ENCODE measurements at places on chromosomes 3 and 15.
A peak's percentile ranks its signal among the peaks of the same experiment; 100 is the strongest.

DNA sequence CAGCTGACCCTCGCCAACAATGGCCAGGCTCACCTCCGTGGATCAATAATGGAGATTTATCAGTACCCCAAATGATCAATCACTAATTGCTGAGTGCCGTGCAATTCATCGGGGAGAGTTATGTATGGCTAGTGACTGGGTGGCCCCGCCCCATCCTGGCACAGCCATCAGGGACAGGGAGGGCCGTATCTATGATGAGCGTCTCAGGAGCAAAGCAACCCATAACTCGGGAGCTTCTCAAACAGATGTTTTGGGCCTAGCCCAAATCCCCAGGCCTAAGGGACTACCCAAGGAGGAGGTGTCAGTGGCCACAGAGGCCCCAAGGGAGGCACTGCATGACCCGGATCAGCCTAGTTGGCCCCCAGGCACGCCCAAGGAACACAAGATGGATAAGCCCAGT, 180.0 kb upstream of the LINGO1 start:
- DNase-seq: no peak

DNA sequence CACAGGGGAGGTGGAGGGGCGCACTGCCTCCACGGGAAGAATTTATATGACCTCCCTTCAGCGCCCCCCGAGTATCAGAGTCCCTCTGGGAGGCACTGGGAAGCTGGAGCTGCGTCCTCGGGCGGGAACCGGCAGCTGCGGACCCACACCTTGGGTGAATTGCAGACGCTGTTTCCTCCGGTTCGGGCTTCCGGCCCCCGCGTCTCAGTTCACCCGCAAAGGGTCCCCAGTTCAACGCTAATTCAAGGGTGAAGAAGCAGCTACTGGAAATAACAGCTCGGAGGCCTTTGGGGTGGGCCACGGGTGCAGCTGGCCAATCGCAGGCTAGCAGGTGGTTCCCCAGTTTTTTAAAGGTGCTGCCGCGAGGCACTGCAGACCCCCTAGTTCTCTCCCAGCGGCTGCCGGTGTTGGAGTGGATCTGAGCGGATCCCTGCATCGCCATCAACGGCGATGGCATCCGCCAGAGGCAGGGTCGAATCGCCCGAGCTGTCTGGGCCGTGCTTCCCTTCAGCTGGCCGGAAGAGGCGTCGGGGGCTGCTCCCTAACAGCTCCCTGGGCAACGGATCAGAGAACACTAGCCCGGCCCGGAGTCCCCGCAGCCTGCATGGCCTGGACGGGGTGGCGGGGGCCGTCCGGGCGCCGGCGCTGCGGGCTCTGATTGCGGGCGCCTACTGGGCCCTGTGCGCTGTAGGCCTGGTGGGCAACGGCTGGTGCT, 19.4 kb upstream of the ADAMTS7 start:
- DNase-seq: no peak

- DNase-seq: peak; percentile 15
Observed at GRCh38 chr3:8509961-8510360, 8.3 kb downstream of the LMCD1 start.

- no peak for DNase-seq
Observed at GRCh38 chr3:29761517-29761916, 480.6 kb downstream of the RBMS3 start.

GRCh38 chr15:27806396-27806795, 292.7 kb downstream of the OCA2 start:
- no peak for DNase-seq

GRCh38 chr3:169629895-169630294, 33.6 kb downstream of the MECOM start:
- no peak for DNase-seq

- no peak for DNase-seq
Observed at GRCh38 chr15:73442968-73443367, at the start of gene REC114. Gene REC114 (plus strand): TSS chr15:73443164. CDS start chr15:73443186, 22 bp downstream.

- no peak for DNase-seq
Observed at GRCh38 chr15:44706401-44706800, 4.7 kb downstream of the PATL2 start.

- no peak for DNase-seq
Observed at GRCh38 chr3:184011937-184012889, 5.5 kb downstream of the ABCC5 start.

DNA sequence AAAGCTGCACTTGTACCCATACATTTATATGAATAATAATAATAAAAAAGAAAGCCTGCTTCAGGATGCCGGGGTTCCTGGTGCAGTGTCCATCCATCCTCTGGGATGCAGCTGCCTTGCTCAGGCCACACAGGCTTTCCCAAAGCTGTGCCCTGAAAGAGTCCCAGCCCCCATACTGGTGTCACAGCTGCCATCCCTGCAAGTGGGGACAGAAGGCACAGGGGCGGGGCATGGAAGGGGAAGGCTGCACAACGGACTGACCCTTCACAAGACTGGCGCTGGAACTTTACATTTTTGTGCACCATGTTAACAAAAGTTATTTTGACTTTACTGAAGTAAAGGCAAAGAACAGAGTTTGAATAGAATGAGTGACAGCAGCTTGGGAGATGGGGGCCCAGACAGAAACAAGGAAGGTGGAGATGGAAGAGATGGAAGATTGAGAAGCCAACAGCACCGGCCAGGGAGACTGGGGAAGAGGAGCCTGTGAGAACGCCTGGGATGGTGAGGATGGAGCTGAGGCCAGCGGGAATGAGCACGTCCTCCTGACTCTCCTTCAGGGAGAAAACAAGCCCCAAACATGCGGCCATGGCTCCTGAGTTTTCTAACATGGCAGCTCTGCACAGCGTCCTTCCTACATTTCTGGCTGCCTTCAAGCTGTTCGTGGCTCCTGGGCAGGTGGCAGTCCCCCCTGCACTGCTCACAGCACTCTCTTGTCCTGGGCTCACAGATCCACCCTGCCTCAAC, 73.1 kb downstream of the ABTB1 start:
- no peak for DNase-seq

GRCh38 chr15:74964794-74965193, 8.2 kb upstream of the RPP25 start:
- DNase-seq: peak; percentile 67

DNA sequence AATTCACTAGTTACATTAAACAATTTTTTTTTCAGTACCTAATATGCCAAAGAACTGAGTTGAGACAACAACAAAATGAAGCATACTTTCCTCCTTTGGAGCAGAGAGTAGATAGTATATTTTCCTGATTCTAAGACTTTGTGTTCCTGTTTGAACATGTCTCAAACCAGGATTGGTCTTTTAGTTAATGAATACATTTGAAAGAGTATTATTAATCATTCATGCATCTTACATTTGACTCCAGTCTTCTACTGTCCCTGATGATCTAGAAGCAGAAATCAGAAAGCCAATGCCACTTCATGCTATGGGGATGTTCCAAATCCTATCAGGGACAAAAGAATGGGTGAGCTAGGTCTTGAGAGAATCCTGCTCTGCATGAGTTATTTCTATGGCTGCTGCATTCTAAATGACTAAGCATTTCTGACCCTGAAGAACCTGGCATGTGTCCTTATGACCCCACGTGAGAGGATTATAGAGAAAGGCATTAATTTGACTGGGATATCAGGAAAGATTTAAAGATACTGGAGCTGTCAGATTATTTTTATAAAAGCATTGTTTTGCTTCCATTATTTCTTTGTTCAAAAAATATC, 32.9 kb upstream of the MBNL1 start:
- DNase-seq: peak; percentile 15

DNA sequence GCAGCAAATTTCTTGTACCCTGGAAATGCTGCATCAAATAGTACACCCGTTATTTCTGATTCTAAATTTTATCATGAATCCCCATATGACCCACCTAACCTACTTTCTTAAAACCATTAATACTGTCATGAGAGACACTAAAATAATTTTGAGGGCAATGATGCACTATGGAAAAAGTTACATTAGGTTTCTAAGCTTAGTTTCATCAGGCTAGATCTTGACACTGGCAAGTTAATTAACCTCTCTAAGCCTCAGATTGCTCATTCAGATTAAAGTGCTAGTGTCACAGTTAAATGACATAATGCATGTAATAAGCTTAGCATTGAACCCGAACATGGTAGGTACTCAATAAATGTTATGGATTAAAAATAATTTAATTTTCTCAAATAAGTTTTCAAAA, 8.2 kb downstream of the GOLIM4 start:
- DNase-seq: no peak

- DNase-seq: no peak
Observed at GRCh38 chr15:99439524-99439835, 126.3 kb upstream of the MEF2A start.

DNA sequence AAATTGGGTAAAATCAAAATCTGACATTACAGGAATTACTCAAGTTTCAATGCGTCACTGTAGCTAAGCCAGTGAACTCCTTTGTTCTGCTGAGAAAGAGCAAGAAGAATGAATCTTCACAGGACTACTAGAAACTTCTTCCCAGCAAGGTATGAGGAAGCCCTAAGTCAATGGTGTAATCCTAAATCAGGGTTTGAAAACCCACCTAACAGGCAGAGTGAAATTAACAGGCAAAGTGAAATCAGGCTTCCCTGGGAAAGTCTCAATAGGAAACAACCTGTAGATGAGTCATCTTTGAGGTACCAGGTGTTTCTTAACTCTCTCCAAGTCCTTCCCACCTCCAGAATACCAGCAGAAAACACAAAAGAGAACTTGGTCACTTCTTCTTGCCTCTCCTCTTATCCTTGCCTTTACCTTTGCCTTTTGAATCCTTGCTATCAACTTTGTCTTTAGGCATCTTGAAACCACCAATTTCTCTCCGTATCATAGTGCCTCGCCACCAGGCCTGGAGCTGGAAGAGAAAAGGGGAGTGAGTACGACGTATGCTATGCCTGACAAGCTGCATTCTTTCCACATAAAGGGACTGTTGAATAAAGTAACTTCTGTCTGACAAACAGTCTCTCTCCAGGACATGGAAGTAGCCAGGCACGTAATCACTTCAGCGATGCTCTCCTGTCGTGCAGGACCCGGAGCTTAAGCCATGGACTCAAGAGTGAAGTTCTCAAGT, 60.6 kb upstream of the RPL35A start:
- DNase-seq: no peak
